ENCODE measurements at places on chromosomes 3 and 15.

DNA sequence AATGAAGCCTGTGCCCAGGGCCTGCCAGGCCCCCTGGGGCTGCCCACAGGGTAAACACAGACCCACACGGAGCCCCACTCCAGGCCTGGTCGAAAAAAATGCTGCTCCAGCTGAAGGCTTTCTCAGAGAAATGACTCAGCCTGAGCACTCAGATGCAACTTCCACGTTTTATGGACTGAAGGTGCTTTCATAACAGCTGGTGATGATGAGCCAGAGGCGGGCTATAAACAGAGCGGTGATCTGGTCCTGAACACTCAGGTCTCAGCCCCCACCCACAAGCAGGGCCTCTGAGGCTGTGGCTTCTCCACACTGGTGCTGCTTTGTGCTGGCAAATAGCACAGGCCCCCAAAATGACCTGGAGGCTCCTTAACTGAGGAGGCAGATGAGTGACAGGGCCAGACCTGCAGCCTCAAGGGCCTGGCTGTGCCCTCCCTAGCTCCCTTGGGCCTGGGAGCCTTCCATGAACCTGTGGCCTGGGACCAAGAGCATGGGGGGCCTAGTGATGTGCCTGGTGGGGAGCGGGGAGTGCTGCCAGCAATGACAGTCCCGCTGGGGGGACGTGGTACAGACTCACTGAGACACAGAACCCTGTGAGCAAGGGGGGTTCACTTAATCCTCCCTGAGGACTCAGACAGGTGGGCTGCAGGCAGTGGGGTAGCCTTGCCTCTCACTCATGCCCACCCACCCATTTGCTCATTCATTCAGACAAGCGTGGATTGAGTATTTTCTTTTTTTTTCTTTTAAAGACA is 23.0 kb upstream of the FURIN start:
- DNase-seq = no peak

DNA sequence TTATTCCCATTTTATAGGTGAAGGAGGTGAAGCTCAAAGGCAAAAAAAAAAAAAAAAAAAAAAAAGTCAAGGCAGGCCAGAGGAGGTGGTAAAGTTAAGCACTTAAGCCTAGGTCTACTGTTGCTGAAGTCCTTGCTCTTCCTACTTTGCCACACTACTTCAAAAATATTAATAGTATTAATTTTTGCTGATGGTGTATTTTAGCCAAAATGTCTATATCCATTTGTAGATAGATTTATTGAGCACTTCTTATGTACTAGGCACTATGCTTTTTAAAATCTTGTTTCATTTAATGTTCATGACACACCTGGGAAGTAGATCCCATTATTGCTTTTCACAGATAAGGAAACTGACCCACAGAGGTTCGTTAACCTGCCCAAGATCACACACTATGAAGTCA is 247.1 kb upstream of the P2RY1 start:
- DNase-seq = no peak

GRCh38 chr3:40387001-40387894 is at the start of gene ENTPD3:
TSS of gene ENTPD3 (plus strand) at chr3:40387184. CDS start at chr3:40388058, 874 bp downstream.
- DNase-seq = no peak

DNA sequence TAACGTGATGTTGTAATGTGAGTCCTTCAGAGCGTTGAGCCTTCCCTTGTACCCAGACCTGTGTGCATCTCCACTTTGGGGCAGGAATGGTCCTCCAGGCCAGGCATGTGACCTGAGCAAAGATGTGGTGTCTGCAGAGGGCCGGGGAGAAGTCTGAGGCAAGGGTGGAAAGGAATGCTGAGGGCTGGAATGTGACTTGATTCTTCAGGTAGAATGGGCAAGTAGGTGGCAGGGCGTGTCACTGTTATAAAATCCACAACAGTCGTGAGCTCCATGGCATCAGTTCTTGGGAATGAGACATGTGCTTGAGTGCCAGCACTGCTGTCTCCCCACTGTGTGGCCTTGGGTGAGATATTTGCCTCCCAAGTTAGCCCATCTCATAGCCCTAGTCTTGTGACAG is 24.0 kb upstream of the BSN start:
- DNase-seq = no peak

GRCh38 chr3:52712291-52713212 is 6.6 kb downstream of the SPCS1 start:
- no peak for DNase-seq

DNA sequence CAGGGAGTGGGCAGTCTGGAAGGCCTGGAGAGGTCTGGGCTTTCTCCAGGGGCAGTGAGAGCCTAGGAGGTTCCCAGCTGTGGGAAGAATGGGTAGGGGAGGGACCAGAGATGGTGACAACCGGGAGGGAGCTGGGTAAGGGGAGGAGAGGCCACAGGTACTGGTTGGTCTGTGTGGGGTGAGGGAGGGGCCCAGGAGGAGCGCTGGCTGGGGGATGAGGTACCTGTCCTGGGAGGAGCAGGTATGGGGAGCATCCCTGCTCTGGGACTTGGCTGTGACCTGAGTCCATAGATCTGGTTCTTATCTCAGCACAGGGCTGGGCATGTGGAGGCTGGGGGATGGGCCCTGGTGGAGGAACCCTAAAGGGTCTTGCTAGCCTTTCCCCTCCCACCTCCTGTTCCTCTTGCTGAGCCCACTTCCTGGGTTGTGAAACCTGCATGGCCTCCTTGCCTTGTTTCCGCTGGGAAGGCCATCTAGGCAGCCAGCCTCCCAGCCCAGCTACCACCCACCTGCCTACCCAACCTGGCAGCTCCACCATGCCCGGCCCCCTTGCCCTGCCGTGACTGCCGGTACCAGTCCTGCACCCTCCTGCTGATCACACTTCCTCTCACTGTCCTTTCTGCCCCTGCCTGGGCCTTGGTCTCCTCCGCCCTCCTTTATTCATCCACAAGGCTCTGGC is 11.0 kb downstream of the PRKCD start:
- DNase-seq = no peak
